ENCODE measurements at places on chromosomes 5 and 9.

GRCh38 chr5:6493681-6494454, 45.2 kb downstream of the UBE2QL1 start:
- DNase-seq: no peak

- DNase-seq: no peak
Observed at GRCh38 chr9:83020327-83020726, 42.6 kb downstream of the RASEF start.

GRCh38 chr5:2182020-2182419, 299.3 kb upstream of the IRX4 start:
- DNase-seq: no peak

DNA sequence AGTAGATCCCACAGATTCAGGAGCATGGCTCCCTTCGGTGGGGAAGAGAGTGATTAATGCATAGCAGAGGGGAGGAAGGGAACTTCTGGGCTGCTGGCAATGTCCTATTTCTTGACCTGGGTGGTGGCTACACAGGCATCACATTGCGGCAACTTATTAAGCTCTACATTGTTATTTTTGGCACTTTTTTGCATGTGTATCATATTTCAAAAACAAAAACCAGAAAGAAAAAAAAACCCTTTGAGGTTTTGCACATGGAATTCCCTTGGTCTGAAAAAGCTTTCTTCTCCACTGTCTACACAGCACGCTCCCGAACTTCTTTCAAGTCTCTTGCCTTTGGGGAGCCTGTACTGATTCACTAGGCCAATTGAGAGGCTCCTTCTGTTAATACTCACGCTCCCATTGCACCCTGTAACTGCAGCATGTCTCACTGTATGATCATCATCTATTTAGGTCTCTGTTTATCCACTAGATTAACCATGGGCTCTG, 25.1 kb downstream of the CEMIP2 start:
- DNase-seq: no peak

DNA sequence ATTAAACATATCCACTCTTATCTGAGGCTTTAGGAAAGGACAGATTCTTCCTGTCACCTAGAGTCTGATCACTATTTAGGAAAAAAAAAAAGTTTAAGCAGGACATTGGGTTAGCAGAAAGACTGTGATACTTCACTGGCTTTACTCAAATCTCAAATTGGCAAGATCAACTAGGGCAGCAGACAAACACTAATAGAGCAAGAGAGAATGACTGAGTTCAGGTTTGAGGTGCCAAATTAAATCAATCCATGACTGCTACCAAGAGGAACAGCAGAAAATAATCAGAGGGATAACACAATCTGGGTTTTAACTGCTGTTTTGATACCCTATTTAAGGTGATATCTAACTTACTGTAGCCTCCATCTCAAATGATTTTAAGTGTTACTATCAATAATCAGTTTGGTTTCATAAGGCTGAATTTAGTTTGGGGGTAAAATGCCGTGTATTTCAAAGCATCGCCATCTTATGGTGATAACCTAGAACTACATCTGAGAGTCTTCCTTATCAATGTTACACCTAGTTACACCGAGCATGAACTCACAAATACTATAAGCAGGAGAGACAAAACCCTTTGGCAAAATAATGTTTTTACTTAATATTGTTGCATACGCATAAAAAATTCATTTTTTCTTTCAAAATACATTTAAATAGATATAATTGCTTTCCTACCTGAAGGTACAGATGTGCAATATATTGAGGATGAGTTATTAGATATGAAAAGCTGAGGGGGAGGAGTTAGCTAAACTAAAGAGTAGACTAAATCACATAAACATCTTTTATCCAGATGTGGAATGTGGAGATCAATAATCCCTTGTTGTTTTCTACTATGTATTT, 286.4 kb upstream of the CDH12 start:
- no peak for DNase-seq

DNA sequence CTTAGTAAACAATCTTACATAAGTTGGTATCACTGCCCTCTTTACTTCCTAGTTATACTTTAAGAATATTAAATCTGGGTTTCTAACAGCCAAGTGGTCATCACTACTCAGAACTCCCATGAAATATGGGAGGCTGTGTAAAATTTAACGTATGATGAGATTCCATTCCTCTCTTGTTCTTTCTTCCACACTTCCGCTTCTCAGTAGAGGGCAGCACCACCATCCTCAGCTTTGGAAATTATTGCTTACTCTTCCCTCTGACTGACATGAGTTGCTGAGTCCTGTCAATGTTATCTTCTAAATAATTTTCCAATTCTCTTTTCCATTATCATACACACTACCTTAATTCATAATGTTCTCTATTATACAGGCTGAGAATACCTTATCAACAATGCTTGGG, 194.0 kb downstream of the RFX3 start:
- peak; percentile 24 for DNase-seq

- DNase-seq: no peak
Observed at GRCh38 chr5:82820961-82821845, 256.0 kb downstream of the TMEM167A start.

DNA sequence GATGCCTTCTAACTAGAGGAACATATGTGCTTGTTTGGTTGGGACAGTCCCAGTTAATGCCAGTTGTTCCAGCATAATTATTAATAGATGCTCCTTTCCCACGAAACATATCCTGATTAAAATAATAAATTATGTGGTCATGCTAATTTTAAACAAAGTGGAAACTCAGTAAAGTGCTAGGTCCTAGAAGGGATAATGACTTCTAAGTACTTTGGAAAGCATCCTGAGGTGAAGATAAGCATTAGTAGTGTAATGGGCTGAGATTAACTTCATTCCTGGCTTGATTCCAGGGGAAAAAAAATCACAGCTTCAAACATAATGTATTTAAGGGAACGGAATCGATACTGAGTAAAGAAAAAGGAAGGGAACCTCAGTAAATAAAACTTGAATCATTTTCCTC, 213.7 kb upstream of the SNX2 start:
- no peak for DNase-seq

GRCh38 chr5:176152191-176152929, 85.9 kb upstream of the SIMC1 start:
- DNase-seq: no peak

DNA sequence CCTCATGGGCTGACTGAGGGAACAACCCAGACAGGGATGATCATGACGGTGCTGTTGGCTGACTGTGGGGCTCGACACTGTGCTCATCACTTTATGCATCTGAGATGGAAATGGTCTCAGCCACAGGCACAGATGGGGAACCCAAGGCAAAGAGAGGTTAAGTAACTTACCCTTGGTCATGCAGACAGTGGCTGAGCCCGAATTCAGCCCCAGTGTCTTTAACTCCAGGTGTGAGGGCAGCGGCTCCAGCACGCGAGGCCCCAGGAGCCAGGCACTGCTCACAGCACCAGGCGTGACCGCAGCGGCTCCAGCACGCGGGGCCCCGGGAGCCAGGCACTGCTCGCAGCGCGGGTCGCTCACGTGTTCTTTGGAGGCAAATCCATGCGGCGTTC, 45.3 kb upstream of the FCN1 start:
- no peak for DNase-seq

DNA sequence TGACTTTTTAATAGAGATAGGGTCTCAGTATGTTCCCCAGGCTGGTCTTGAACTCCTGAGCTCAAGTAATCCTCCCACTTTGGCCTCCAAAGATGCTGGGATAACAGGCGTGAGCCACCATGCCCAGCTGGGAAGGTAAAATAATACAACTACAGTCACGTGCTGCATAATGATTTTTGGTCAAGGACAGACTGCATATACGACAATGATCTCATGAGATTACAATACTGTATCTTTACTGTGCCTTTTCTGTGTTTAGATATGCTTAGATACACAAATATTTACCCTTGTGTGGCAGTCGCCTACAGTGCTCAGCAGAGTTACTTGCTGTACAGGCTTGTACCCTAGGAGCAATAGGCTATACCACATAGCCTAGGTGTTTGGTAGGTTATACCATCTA, 14.2 kb upstream of the IRF1 start:
- no peak for DNase-seq

DNA sequence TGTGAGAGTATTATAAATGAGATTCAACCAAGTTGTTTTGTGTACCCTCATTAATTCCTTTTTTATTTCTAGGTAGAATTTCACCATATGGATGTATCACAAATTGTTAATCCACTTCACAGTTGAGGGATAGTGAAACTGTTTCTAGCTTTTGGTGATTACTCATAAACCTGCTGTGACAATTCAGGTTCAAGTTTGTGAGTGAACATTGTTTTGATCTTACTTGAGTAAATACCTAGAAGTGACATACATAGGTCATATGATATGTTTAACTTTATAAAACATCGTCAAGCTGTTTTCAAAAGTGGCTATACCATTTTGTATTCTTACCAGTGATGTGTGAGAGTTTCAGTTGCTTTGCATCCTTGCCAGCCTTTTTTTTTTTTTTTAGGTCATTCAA, 112.9 kb downstream of the CAMK4 start:
- no peak for DNase-seq

DNA sequence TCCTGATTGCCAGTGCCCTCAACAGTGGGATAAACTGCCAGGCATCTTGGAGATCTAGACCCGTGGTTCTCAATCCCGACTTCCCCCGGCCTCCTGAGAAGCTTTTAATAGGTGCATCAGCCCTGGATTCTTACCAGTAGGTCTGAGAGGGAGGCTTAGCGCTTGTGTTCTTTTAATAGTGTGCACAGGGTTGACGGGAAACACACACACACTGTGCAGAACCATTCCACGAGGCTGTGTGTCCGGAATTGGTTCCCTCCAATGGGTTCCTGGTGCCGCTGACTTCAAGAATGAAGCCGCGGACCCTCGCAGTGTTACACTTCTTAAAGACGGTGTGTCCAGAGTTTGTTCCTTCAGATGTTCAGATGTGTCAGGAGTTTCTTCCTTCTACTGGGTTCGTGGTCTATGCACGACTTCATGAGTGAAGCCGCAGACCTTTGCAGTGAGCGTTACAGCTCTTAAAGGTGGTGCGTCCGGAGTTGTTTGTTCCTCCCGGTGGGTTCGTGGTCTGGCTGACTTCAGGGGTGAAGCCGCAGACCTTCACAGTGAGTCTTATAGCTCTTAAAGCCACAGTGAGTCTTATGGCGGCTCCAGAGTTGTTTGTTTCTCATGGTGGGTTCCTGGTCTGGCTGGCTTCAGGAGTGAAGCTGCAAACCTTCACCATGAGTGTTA, 46.6 kb upstream of the PRSS3 start:
- DNase-seq: no peak

DNA sequence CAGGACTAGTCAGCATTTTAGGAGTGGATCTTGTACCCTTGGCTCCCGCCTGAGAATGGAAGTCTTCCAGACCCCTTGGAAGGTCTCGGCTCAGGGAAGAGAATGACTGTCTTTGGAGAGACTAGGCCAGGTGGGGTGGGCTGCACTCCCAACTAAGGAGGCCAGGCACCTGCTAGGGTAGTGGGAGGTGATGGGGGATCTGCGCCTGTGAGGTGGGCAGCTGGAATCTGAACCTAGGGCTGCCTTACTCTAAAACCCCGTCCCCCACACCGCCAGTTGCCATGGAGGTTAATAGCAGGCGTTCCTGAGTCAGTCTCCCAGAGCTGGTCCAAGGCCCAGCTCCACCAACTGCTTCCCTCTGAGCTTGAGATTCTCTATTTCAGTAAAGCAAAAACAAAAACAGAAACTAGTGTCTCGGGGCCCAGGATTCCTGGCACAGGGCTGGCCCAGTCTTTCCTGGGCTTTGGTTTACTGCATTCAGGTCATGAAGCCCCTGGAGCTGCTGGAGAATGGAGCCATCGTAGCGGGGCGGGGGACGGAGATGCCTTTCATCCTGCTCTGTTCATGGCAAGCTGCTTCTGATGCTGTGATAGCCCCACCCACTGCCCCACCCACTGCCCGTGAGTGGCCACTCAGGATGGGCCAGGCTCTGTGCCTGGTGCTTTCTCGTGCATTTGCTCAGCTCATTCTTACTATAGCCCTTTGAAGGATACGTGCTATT, 57.5 kb downstream of the DAB2IP start:
- DNase-seq: no peak

DNA sequence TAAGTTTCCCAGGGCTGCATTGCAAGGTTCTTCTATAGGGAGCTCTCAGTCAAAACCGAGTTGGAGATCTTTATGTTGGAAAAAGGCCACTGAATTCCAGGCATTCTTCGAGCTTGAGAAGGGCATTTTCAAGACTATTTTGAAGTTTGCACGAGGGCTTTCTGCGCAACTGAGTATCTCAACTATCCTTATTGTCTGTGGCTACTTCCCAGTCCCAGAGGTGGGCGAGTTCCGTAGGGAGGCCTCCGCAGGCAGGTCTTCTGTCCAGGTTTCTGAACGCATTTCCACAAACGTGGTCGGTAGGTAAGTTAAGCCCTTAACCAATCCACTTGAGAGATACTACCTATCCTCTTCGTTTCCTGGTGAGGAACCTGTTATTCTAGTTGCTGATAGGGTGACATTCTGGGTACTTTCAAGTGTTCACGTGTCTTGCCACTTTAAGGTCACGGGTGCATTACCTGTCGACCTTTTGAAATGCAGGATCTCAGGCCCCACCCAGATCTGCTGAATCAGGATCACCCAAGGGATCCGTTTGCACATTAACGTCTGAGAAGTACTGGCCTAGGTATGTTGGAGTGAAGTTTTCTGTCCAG, 51.4 kb upstream of the TJP2 start:
- DNase-seq: no peak

GRCh38 chr5:33934176-33934575, 2.0 kb upstream of the RXFP3 start:
- no peak for DNase-seq

DNA sequence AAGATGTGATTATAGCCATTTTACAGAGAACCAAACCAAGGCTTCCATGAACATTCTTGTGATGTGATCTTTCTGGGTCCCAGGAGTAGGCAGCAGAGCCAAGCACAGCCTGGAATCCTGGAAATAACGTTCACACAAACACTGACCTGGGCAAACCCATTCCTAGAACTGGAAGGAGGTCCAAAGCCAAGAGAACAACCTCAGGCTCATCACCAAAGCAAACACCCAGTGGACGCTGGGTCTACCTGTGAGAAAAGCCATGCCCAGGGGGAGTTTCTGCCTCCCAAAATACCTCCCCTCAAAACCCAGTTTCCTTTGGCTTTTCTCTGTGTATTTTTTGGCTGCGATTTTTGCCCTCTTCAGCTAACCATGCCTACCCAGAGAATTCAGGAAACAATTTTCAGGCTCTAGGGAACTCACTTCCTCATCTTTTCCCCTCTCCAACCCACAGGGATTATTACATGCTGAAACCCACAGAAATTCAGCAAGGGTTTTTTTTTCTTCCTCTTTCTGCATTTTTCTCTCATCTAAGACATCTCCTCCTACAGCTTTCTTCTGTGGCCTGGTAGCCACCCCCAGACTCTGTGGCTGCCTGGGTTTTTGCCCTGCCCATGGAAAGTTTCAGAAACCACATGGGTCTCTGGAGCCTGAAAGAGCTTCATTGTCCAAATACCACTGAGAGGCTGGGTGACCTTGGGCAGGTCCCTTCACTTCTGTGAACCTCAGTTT, 75.0 kb downstream of the TNC start:
- DNase-seq: no peak

GRCh38 chr5:115394531-115394930, 98.1 kb upstream of the CCDC112 start:
- DNase-seq: no peak

DNA sequence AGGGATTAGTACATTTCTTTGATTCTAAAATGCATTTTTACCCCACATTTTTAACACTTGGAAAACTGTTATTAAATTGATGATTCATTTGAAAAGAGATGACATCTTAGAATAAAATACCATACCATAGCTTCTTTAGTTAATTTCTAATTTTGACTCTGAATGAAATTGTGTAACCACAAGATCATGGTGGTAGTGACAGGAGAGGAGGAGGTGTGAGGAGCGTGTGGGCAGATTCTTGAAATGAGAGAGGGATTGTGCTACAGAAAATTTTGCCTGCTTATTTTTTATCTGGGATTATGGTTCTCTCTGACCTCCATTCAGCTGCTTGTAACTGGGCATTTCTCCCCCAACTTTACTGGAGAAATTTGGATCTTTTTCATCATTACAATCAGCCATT, 173.3 kb upstream of the CLINT1 start:
- no peak for DNase-seq
